ENCODE measurements at places on chromosomes 5 and 9.

GRCh38 chr5:55742778-55743177 lies 4.9 kb downstream of the DDX4 start:
- no peak for DNase-seq

GRCh38 chr9:123851851-123852250 lies 78.1 kb downstream of the DENND1A start:
- DNase-seq, result no peak

- no peak for DNase-seq
Measured at GRCh38 chr5:20470997-20471396, 483.0 kb upstream of the CDH18 start.

GRCh38 chr9:6212722-6213375 lies 2.8 kb upstream of the IL33 start:
- no peak for DNase-seq

DNA sequence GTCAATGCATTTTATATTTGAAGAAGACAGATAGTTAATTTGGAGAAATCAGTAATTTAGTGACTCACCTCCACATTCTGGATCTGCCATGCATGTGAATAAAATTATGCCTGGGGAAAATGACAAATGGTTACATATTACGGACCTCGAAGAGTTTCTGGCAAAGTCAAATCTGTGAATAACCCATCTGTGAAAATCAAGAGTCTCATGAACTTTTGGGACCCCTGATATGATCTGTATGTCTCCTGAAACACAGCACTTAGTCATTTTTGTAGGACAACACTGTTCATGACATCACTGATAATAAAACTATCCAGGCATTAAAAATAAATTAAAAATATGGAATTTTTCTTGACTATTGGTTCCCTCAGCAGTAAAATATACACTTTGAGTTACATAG lies 584.5 kb downstream of the TLE4 start:
- no peak for DNase-seq

DNA sequence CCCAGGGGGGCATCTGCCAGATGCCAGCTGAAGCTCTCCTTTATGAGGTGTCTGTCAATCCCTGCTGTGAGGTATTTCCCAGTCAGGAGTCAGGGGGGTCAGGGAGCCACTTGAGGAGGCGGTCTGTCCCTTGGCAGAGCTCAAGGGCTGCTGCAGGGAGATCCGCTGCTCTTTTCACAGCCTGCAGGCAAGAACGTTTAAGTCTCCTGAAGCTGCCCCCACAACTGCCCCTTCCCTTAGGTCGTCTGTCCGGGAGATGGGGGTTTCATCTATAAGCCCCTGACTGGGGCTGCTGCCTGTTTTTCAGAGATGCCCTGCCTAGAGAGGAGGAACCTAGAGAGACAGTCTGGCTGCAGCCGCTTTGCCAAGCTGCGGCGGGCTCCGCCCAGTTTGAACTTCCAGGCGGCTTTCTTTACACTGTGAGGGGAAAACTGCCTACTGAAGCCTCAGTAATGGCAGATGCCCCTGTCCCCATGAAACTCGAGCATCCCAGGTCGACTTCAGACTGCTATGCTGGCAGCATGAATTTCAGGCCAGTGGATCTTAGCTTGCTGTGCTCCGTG lies 148.3 kb downstream of the RPS23 start:
- DNase-seq, result no peak

GRCh38 chr5:65834306-65834705 lies 92.1 kb upstream of the ERBIN start:
- no peak for DNase-seq

GRCh38 chr9:136090768-136091581 lies 4.1 kb downstream of the NACC2 start:
- no peak for DNase-seq

DNA sequence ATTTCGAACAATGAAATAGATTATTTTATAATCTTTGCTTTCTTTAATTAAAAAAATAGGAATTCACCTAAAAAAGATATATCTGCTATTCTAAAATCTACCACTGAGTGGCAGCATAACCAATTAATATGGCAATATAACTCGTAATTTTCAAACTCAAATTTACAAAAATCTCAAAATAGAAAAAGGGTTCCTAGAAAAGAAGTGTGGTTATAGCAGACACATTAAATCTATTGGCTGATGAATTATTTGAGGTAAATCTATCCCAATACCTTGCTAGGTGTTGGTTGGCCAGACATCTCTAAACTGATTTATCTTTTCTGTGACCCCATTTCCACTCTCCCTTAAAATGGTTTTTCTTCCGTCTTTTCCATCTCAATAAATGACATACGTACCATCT lies 30.2 kb upstream of the NRG2 start:
- DNase-seq, result peak; percentile 12

DNA sequence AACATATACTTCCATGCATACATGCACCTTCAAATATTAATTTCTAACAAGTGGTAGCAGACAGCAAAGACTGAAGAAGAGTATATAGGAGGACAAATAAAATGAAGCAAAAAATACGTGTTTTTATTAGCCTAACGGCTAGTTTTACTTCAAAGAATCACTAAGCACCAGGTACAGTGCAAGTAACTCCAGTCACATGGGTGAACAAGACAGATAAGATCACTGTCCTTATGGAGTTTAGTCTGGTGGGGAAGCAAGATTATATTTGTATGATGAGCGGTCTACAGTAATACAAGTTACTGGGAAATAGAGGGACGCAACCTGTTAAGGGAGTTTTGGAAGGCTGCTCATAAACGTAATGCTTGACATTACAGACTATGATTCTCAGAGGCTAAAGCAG lies 16.0 kb downstream of the FBXW2 start:
- DNase-seq, result no peak

DNA sequence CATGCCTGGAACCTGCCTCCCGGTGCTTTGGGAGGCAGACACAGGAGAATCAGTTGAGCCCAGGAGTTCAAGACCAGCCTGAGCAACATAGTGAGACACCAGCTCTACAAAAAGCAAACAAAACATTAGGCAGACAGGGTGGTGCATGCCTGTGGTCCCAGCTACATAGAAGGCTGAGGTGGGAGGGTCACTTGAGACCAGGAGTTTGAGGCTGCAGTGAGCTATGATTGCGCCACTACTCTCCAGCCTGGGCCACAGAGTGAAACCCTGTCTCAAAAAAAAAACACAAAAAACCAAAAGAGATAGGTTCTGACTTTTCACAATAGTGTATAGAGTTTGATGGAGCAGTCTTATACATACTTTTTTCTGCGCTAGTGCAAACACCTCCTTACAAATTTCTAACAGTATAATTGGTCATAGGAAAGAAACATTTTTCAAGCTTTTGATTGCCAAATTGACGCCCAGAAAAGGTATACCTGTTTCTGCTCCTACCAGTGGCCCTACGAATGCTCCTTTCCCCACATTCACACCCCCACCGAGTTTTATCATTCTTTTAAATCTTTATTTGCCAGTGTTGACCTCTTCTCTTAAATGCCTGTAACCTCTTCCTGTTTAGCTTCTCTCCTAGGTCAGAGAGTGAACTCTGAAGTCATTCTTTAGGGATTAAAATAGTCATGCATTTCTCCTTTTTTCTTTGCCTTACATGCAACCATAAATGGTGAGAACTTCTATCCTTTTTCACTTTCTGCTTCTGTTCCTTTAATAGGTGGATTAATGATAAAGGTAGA lies 7.5 kb downstream of the DOCK8 start:
- DNase-seq, result no peak

- DNase-seq, result no peak
Measured at GRCh38 chr5:174599992-174600391, 124.4 kb upstream of the MSX2 start.

DNA sequence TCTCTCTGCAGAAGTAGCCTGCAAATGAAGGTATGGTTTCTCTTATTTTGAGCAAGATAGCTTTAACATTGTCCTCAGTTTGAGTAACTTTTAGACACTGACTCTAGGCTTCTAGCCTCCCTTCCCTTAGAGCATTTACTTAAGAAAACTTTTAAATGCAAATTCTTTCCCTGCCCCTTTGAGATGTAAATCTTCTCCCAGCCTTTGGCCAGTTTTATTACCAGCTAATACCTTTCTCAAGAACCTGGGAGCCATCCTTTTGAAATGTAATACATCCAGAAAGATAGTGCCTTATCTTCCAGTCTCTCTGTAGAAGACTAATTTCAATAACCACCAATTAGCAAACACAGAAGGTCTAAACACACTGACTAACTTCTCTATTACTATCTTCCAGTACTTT lies 688.9 kb upstream of the CDH9 start:
- no peak for DNase-seq

DNA sequence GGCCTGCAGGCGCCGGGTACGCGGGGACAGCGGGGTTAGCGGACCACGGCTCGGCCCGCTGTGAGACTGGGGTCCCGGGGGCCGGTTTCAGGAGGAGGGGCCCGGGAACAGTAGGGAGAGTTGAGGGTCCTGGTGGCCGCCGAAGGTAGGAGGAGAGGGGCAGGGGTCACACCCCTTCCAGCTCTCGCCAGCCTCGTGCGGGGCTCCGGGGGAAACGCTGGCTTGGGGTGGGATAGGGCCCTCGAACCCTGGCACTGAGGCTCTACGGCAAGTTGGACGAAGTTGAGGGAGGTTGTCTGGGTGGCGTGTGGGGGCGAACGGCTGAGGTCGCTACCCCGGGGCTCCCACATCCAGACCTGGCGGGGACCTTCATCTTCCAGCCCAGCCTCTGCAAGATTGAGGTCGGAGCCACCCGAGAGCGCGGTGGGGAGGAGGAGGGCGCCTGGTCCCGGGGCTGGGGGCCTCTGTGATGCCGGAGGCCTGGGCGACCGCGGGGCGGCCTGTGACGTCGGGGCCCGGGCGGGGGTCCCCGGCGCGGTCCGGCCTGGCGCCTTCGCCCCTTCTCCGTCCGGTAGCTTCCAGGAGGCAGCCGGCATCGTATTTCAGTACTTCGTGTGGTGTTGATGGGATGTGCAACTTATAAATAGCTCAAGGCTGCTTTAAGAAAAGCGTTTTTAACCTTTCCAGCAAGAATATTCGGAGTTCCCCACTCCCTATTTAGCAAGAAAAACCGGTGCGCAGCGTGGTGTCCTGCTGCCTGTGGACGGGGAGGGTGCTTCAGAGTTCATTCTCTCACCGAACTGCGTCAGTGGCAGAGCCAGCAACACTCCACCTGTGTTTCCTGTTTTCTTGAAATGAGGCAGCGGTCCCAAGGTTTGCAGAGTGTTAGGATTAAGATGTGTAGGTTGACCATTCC lies 902 bp downstream of the HABP4 start:
- no peak for DNase-seq

- no peak for DNase-seq
Measured at GRCh38 chr5:5364932-5365331, 57.5 kb upstream of the ICE1 start.

- peak; percentile 57 for DNase-seq
Measured at GRCh38 chr9:110152704-110153374, 55.1 kb downstream of the C9orf152 start.

DNA sequence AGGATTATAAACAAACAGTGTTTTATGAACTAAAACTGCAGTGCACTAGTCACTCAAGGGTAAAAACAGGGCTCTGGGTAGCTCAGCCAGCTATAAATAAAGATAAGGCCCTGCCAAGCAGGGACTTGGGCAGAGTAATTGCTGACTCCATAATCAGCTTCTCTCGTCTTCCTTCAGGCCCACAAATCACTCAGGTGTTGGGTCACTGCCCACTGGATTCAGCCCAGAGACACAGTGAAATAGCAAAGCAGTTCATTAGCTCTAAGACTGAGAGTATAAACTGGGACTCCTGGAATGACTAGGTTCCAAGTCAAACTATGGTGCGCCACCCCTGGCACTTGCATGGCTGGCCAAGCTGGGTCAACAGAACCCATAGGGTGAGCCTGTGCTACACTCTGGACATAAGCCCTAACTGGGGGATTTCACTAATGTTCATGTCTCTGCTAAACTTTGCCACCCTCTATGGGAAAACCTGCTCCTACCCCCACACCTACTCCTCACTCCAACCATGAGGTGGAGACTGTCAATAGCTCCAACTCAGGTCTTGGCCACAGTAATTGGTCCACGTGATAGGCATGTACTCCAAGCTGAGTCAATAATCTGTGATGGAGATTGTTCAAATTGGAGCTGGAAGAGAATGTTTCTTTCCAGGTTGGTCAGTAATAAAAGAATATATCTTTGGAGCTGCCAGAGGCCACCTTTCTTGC lies 158.5 kb downstream of the SLIT3 start:
- no peak for DNase-seq

DNA sequence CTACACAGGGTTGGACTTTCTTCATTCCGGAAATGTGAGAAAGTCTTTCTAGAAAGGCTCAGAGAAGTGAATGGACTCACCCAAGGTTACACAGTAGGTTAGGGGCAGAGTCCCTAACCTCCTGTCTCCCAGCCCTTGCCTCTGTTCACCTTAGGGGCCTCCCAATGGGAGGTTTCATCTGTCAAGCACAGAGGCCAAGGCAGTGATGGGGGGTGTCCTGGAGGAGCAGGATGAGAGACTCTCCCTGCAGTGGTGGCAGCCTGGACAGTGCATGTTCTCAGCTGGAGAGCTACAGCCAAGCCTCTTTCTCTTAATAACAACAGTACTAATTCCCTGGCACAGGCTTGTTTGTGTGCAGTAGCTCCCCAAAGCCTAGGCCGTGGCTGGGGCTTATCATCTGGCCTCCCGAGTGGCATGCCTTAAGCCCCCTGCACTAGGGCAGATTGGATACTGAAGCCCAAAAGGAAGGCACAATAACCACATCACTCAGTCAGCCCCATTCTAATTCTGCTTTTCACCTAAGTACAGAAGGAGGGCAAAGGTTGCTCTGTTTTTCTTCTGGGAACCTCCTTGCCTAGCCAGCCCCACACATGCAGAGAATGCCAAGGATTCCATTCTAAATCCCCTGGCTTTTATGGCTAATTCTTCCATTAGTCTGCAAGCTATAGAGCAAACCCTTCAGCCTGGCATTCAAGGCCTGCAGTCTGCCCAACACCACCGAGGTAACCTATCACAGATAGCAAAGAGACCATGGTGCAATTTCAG lies 50.2 kb upstream of the XPA start:
- DNase-seq, result no peak

DNA sequence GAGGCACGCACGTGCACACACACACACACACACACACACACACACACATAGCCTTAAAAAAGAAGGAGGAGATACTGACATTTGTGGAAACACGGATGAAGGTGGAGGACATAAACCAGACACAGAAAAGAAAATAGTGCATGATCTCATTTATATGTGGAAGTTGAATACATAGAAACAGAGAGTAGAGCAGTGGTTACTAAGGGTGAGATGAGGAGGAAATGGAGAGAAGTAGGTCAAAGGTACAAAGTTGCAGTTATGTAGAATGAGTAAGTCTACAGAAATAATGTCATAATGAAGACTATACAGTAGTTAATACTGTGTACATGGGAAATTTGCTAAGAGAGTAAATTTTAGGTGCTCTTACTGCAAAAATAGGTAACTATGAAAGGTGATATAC lies 412.2 kb upstream of the CDH9 start:
- no peak for DNase-seq

GRCh38 chr5:78600687-78601414 lies 47.7 kb downstream of the LHFPL2 start:
- DNase-seq, result no peak

- DNase-seq, result peak; percentile 74
Measured at GRCh38 chr5:10441083-10441991, at the start of gene ROPN1L. ROPN1L (plus strand) TSS chr5:10441879; CDS start chr5:10442168, 289 bp downstream.

GRCh38 chr5:99600952-99601351 lies 672.1 kb upstream of the CHD1 start:
- no peak for DNase-seq
